ENCODE measurements at places on chromosomes 11 and 22.

DNA sequence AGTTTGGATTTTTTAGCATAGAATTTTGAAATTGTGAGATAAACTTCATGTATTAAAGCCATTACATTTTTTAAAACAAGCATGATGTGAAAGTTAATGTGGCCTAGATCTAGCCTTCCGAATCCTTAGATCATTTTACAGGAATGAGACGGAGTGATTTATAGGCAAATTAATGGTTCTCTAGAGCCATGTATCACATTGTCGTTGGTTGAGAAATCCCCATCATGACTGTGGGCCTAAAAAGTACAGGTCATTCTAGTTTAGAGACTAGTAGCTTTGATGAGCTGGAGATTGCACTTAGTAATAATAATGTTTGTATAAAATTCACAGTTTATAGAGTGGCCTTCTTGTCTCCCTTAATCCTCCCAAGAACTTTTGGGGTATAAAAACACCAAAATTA, 7.1 kb downstream of the EWSR1 start:
- no peak for DNase-seq

DNA sequence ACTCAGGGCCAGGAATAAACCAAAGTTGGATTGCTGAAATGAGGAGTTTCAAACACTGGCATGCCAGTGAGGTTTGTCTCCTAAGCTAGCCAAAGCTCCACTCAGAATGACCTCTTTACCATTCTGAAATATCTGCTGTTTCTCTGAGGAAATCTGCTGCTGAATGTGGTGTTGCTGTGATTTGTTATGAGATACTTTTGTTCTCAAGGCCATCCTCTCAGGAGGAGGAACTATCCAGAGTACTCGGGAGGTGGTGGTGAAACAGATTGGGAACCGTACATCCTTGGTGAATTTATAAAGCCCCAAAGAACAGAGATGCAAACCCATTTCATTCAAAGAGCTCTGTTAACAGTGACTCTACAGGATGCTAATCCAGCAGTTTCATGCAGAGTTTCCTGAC, 50.5 kb downstream of the BDNF start:
- no peak for DNase-seq

- DNase-seq = peak; percentile 69
Observed at GRCh38 chr11:92154611-92155010, 70.0 kb upstream of the FAT3 start.

DNA sequence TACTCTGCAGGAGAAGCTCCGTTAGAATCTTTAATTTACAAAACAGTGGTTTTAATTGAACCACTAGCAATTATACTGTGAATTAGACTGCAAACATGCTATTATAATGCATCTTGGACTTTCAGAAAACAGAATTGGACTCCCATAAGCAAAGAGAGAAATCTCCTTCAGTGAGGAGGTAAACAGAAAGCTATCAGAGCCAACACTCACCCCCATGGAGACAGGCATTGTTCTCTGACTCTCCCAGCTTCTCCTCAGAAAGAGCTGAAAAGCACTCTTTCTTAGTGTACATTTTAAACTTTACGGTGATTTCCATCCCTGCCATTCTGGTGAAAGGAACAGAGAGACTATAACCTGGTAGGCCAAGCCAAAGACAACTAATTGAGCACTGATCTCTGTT, 176.9 kb downstream of the GRIA4 start:
- no peak for DNase-seq

DNA sequence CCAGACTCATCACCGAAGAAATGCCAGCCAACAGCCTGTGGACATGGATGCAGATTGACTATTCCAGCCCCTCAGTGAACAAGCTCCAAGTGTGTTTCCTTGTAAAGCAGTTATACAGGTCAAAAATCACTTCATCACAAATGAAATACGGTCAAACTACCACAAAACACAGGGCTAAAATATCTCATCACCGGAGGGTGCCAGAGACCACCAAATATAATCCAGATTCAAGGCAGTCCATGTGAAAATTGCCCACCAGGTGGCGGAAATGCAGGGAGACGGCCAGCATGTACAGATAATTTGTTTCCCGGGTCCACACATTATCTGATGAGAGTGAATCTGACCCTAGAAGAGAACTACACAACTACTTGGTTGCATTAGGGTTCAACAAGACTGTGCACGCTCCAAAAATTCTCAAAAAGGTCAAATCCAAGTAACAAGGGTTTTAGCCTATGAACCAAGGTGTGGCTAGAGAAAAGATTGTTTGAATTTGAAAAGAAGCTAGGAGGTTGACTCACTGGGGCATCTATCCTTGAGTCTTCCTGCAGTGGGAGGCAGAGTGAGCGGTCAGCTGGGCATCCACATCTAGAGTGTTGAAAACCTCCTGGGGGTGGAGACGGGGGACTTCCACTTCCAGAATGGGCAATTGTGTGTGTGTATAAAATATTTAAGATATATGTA, 71.7 kb downstream of the IGLL5 start:
- peak; percentile 82 for DNase-seq

- DNase-seq = no peak
Observed at GRCh38 chr11:8832571-8833260, 78.3 kb upstream of the AKIP1 start.

GRCh38 chr11:116807601-116808261, 15.4 kb downstream of the APOA4 start:
- no peak for DNase-seq

- no peak for DNase-seq
Observed at GRCh38 chr22:29861672-29862297, 21.2 kb upstream of the MTMR3 start.

DNA sequence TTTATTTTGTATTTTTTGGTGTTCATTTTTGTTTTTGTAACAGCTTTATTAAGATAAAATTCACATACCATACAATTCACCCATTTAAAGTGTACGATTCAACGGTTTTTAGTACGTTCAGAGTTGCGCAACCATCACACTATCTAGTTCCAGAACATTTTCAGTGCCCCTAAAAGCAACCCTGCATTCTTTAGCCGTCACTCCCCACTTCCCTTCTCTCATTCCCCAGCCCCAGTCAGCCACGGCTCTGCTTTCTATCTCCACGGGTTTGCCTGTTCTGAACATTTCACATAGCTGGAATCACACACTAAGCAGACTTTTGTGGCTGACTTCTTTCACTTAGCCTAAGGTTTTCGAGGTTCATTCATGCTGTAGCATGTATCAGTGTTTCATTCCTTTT, 9.6 kb upstream of the KCNQ1OT1 start:
- no peak for DNase-seq

DNA sequence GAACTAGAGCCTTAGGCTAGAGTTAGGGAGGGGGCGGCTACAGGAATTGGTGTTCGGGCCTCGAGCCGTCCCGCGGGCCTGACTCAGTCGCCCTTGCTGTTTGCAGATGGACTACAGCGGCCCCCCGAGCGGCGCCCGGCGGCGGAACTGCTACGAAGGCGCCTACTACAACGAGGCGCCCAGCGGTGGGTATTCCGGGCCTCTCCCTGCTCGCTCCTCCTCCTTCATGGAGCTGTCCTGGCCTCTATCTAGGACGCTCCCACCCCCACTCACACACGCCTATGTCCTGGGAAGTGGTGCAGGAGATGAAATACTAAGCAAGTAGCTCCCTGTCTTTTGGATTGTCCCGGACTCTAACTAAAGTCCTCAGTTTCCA, 1.4 kb downstream of the MYOD1 start:
- DNase-seq = no peak

DNA sequence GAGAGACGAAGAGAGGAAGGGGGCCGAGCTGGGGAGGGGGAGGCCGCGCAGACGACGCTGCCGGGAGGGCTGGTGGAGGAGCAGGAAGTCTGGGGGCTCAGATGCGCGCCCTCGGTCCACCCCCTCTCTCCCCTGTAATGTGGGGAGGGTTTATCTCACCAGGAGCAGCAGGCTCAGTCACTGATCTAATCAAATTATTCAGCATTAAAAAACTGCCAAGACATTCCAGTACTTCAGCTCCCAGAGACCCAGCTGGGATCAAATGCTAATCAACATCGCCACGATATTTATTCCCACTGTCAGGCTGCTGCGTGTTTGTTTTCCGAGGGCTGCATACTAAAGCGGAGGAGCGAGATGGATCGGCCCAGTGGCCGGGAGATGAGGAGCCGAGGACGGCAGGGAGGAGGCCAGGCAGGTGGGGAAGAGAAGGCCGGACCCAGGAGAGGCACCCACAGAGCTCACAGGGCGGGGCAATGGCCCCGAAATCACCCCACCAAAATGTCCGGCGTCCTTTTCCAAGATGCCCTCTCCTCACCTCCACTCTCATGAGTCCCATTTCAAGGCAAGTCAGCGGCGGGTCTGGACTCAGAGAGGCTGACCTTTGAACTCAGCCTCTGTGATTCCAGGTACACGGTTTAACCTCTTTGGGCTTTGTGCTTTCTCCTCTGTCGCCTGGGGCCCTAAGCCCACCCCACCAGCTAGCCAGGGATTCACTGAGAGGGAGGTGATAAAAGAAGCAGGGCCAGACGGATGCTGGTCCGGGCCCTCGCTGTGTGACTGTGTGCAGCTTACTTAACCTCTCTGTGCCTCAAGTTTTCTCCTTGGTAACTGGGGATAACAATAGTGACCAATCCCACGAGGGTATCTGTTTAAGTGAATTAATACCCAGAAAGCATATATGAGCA, 502.1 kb downstream of the MN1 start:
- no peak for DNase-seq

DNA sequence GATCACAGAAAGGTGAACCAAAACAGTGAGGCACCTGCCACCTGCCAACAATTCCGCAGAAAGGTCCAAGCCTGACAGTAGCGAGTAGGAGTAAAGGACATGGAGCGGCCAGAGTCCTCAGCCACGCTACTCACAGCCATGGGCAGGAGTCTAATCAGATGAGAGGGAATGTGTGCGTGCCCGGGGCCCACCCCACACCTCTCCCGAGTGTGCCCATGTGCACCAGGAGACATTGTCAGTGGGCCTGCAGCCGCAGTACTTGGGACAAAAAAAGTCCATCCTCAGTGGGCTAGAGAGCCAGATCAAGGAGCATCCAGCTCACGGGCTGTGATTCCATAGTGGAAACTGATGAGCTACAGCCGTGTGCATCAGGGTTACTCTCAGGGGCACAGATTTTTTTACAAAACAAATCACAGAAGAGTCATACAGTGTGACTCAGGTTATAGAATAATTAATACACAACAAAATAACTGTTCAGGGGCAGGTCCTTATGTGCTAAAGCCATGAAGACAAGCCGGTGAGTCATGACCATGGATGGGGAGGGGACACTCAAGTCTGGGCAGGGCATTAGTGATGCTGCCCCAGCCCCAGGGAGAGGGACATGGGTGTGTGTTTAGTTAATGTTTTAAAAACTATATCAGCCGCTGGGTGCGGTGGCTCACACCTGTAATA, 12.0 kb downstream of the SART1 start:
- no peak for DNase-seq

- no peak for DNase-seq
Observed at GRCh38 chr11:132920451-132921096, 611.7 kb downstream of the OPCML start.

- no peak for DNase-seq
Observed at GRCh38 chr11:66720223-66720898, 8.7 kb downstream of the SPTBN2 start.

DNA sequence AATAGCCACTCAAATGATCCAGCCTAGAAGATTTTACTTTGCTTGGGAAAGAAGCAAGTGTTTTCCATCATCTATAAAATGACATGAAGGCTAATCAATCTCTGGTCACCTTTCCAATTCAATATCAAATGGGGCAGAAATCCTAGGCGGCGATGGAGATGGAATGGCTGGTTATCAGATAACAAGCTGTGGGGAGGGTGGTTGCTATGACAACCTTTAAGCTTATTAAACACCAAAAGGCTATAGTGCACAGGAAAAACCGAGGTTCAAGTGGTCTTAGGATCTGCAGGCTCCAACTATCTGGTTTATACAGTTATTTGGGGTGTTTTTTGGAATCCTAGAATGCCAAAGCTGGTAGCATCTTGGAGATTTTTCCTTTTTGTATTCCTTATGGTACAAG, 13.9 kb upstream of the BSX start:
- DNase-seq = no peak

DNA sequence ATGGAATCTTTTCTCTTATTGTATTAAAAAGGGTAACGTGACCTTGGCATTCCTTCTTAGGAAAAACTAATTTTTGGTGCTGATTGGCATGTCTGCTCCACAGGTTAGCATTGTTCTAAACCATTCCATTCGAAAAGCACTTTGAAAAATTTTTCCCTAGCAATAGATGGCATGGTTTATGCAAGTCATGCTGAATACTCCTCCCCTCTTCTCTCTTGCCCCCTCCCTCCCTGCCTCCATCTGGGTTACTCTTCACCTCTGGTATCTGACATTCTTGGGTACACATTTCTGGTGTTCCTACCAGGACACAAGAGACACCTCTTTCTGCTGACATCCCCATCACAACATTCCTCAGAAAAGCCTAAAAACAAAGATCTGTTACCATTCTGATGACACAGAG, 1.5 kb upstream of the SLC22A25 start:
- DNase-seq = no peak

GRCh38 chr11:129866311-129866710, 29.1 kb downstream of the NFRKB start:
- DNase-seq = no peak

DNA sequence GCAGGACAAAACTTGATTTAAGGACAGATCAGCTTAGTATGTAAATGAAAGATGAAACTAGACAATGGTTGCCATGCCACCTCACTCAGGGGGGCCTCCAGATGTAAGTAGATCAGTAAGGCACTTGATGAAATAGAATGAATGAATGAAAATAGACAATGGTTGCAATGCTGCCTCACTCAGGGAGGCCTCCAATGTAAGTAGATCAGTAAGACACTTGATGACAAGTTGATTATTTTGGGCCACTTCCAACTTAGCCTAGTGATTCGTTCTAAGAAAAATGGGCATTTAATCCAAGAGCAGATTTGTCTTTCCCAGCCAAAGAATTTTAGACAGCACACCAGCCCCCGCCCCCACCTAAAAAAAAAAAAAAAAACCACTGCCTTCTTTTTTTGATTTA, 19.2 kb upstream of the SLC5A12 start:
- DNase-seq = no peak

GRCh38 chr22:20215742-20216141, 52.4 kb downstream of the RTN4R start:
- no peak for DNase-seq

- no peak for DNase-seq
Observed at GRCh38 chr11:110373051-110373702, 56.6 kb upstream of the FDX1 start.

DNA sequence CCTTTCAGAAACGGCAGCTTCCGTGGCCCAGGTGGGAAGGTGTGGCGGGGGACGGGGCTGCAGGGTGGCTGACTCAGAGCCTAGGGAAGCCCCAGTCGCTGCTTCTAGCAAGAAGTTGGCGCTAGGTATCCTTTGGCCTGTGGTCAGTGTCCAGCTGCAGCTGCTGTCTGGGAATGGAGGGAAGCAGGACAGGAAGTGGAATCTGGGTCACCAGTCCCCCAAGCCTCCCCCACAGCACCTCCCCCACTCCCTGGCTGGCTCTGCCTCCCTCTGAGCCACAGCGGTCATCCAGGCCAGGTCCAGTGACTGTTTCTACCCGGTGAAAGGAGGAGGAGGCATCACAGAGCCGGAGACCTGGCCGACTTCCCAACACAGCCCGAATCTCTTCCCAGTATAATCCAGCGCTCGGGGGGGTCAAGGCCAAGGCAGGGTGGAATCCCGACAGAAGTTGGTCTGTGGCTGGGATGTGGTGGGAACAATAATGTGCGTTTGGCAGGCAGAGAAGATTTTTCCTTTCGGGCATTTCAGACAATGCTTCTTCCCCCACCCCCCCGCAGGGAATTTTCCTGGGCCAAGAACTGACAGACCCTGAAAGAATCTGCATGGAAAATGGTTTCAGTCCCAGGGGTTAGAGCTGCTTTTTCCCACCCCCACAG, 45.1 kb downstream of the C11orf96 start:
- peak; percentile 19 for DNase-seq

GRCh38 chr11:65418681-65419459, 3.7 kb upstream of the NEAT1 start:
- peak; percentile 92 for DNase-seq

Measured in putamen (tissue), 1 donor.